ENCODE measurements at places on chromosomes 3 and 15. TPM values are rescaled to one million over a fixed set of nuclear protein-coding genes. Genes with fewer than 3 reads are reported as not detected.

DNA sequence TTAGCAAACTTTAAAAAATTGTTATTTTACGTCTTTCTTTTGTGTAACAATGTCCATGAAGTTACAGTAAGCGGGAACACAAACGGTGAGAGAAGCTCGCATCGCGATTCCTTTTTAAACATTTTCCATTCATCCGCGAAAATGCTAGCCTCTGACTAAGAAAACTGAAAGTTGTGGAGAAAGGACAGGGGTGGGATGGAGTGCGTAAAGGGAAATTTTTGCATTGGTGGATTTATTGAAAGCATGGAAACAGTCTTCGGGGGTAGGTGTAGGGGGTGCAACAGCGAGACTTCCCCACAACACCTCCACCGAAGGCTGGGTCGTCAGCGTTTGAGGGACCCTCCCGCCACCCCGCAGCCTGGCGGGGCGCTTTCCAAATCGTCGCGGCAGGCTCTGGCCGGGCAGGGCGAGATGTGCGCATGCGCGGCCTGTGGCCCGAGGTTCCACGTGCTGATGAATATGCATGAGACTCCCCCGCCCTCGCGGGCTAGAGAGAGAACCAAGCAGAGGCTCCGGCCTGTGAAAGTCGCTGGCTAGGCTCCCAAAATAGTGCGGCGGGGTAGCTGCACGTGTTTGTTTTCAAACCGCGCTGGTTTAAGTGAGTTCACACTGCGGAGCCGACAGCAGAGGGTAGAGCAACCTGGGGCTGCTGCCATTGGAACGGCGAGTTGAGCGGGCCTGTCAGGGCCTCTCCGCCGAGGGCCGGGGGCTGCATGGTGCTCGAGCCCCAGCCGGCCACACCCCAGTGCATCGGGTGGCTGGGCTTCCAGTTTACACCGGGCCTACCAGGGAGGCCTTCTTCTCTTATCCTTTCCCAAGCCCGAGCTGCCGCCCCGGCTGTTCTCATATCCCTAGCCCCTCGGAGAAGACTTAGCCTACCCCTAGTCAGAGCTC lies 9.9 kb downstream of the ZIC1 start:
- DNase-seq: peak; percentile 75

DNA sequence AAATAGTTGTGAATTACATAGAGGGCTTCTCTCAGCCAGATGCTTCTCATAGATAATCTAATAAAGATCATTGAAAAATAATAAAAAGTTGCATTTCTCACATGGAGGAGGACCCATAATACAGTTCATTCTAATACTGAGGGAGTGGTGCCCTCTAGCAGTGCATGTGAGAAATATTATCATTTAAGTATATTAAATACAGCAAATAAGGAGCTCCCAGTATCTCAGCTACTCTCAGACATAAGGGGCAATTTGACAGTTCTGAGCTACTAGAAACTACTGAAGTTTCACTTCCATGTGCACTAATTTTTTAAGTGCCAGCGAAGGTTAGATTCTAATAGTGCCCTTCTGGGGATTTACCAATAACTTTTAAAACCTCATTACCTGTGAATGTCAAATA lies 188.3 kb downstream of the IL5RA start:
- DNase-seq: peak; percentile 44

DNA sequence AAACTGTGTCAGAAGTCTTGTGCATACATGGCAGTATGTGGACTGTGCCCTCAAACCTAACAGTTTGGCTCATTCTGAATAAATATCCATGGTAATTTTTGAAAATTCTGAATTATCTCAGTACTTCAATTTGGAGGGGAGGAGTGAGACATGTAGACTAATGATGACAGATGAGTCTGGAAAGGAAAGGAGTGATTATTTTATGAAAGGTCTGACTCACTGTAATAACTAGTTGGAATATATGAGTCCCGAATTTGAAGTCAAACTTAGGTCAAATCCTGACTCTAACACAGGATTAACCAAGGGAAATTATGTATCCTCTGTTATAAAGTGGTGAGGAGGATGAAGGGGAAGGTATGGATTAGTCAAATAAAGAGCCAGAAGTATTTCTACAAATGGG lies 38.6 kb downstream of the SUCNR1 start:
- no peak for DNase-seq

GRCh38 chr3:194285024-194285849 lies 65.9 kb downstream of the CPN2 start:
- DNase-seq: no peak

GRCh38 chr3:32401126-32401525 lies 9.5 kb downstream of the CMTM7 start:
- no peak for DNase-seq

- DNase-seq: no peak
These were observed 50.9 kb downstream of the HCN4 start for GRCh38 chr15:73317651-73318462.

DNA sequence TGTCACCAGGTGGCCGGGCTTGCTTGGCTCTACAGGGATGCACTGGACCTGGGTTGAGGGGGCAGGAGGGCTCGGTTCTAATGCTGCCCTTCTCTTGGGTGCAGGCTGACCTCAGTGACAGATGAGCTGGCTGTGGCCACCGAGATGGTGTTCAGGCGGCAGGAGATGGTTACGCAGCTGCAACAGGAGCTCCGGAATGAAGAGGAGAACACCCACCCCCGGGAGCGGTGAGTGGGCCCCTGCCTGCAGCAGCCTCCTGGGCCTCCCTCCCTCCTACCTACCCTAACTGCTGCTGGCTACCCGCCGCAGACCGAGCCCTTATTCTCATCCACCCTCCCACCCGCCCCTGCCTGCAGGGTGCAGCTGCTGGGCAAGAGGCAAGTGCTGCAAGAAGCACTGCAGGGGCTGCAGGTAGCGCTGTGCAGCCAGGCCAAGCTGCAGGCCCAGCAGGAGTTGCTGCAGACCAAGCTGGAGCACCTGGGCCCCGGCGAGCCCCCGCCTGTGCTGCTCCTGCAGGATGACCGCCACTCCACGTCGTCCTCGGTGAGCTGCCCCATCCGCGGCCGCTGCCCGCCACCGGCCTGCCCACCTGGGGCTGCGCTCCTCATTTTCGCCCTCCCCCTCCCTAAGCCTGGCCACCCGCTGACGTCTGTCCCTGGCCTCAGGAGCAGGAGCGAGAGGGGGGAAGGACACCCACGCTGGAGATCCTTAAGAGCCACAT lies 5.6 kb downstream of the FES start:
- DNase-seq: no peak

DNA sequence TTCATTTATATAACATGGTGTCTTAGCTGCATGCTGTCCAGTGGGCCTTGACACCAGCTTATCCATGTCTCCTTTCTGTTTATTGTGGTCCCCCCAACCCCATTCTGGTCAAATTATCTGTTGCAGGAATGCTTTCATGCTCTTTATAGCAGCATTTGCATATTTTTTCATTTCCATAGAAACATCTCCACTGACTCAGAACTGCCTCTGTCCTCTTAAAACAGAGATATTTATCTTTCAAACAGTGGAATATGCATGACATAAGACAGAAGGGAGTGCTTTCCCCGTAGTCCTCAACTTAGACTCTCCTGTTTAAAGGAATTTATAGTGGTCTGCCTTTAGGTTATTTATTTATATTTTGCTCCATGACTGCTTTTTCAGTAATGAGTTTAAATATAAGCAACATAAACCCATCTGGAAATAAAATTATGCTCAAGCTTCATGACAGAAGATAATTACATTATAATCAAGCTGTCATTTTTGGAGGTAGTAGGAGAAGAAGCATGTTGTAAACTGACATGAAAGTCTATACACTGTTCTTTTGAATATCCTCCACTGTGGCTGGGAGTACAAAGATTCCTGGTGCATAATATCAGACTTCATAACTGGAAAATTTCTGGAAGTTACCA lies 179.5 kb upstream of the CD96 start:
- DNase-seq: peak; percentile 47

- DNase-seq: no peak
These were observed 575.0 kb downstream of the EDEM1 start for GRCh38 chr3:5762506-5762905.

- no peak for DNase-seq
These were observed 116.5 kb downstream of the LPP start for GRCh38 chr3:188270423-188270972.

GRCh38 chr15:81002331-81003096 lies 1.8 kb downstream of the TLNRD1 start:
- DNase-seq: no peak

DNA sequence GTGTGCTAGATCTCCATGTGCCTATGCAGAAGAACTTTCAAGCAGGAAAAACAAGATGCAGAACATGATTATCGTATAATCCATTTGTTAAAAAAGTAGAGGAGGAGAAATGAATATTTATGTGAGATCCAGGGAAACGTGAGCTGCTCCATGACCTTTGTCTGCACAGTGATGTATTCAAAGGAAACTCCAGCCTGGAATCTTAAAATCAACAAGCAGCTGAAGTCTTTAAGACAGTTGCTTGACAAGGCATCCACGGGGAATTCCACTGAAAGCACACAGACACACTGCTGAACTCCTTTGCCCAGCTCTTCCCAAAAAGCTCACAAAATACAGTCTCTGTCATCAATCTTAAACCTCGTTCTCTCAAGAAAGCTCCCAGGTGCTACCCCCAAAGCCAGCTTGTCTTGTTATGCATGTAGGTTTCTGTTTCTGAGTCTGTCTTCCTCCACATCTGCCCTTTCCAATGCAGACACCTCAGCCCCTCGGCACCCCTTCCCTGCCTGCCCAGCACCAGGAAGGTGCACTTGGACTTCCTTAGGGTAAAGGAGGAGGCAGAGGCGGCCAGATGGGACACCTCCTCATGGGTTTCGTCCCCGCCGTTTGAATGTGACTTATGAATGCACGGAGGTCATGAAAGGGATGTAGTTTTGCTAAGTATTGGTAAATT lies 28.7 kb downstream of the LRRK1 start:
- no peak for DNase-seq

- no peak for DNase-seq
These were observed 15.3 kb upstream of the TNFSF10 start for GRCh38 chr3:172538368-172539151.

Gene CHST2
- polyA plus RNA-seq: 96.2 TPM

Gene SRGAP3
- 28.2 TPM for polyA plus RNA-seq

Gene CNTN4
- polyA plus RNA-seq: 8.4 TPM

Gene GREM1
- polyA plus RNA-seq: 0.13 TPM

Data from left lung (tissue), 14 donors.